ENCODE measurements at places on chromosomes 1 and 21. TPM values are rescaled to one million over a fixed set of nuclear protein-coding genes. Genes with fewer than 3 reads are reported as not detected.

NEK7 gene
- polyA plus RNA-seq = 49.7 TPM

ZNF683 gene
- not detected for polyA plus RNA-seq

SEMA6C gene
- polyA plus RNA-seq = 29.8 TPM

RNU1-4 gene
- polyA plus RNA-seq = 1.9 TPM

PTCH2 gene
- polyA plus RNA-seq = 5.4 TPM

ADORA1 gene
- 4.6 TPM for polyA plus RNA-seq

C1orf94 gene
- polyA plus RNA-seq = not detected

HCRTR1 gene
- polyA plus RNA-seq = 0.13 TPM

PLEKHA6 gene
- 46.1 TPM for polyA plus RNA-seq

GRCh38 chr1:83627045-83627444 lies 371.9 kb downstream of the TTLL7 start:
- no peak for DNase-seq

- no peak for DNase-seq
These were observed 26.1 kb downstream of the SPAG17 start for GRCh38 chr1:118158924-118159323.

DNA sequence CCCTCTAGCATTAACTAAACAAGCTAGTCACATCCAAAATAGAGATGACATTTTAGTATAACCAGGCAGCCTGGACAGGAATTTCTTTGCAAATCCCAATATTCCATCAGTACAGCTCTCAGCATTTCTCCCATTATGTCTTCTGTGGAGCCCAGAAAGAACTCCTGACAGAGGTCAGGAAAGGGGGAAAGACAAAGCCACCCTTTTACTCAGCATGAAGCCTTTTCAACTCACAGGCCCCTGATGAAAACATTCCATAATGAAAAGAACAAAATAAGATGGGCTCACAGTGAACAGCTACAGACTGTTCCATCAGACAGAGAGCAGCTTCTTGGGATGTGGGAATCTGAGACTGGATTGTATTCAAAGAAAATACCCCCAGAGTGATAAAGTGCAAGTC lies 80.6 kb downstream of the TEX35 start:
- no peak for DNase-seq

DNA sequence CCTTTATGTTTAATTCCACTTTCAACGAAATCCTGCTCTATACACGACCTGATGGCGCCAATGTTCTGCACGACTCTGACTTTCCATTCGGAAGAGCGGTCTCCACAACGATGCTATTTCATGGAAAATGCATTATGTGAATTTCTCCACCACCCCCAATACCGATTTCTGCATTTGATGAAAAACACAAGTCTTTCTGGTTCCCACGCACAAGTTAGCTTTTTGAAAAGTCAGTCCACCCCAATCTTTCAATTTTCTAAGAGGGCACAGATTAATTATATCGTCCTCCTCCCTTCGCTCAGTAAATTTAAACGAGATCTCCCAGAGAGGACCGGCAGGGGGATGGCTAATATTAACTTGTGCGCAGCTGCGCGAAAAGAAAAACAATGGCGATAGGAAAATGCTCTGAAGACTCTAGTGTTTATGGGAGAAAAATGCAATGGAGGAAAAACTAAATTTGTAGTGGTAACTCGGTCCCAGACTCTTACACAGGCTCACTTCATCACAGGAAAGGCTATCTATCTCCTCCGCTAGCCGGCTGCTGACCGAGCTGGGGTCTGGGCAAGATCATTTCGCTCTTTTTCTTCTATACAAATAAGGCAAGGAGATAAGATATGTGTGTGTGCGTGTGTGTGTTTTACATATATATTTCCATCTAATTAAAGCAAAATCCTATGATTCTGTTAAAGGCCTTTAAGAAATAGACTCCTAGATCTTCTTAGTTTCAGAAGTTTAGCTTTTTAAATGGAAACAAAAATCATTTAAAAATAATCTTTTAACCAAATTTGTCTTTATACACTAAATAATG lies 1.2 kb upstream of the LHX8 start:
- DNase-seq = no peak

GRCh38 chr1:200958597-200958996 lies 63.9 kb downstream of the INAVA start:
- no peak for DNase-seq

DNA sequence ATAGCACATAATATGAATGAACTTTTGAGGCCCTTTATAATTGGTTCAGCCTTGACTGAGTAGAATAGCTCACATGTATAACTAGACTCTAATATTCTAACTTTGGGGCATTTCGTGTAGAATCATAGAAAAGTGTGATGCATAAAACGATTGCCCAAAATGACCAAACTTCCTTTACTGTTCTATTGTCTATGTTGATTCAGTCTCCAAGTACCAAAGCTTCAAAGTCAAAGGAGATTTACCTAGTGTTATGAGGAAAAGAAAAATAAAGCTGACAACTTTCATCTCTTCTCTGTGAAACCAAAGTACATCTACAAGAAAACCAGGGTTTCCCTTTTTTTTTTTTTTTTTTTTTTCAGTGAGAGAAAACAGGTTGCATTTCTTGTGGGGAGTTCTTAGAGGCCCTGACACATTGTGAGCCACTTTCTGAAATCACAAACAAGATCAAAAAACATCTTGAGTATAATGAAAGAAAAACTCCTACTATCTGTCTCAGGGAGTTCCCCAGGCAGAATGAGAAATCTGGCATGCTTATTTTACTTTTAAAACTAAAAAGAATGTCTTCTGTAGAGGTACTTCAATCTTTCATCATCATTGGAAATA lies 183.4 kb downstream of the TNFSF18 start:
- no peak for DNase-seq

DNA sequence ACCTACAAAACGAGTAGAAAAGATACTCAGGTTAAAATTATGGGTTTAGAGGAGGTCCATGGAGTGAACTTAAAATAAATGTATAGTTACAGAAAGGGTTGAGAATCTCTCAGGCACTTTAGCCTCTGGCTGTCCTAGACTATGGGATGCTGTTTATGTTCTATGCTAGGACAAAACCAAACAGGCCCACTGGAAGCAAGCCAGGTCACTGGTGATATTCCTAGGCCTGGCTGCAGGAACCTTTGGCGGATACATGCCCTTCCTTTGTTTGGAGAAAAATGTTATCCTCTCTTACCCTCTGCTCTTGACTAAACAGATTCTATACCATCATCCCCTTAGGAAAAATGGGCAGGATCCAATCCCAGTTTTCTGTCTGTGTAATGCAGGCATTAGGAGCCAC lies 90.7 kb upstream of the DUSP10 start:
- DNase-seq = peak; percentile 7

GRCh38 chr1:29356663-29357062 lies 120.3 kb downstream of the PTPRU start:
- DNase-seq = no peak

- DNase-seq = no peak
These were observed 3.7 kb downstream of the LEFTY2 start for GRCh38 chr1:225937048-225937968.

- no peak for DNase-seq
These were observed 218.7 kb upstream of the FGGY start for GRCh38 chr1:59078070-59078800.

- DNase-seq = no peak
These were observed 98.3 kb downstream of the LYPLAL1 start for GRCh38 chr1:219271818-219272535.

DNA sequence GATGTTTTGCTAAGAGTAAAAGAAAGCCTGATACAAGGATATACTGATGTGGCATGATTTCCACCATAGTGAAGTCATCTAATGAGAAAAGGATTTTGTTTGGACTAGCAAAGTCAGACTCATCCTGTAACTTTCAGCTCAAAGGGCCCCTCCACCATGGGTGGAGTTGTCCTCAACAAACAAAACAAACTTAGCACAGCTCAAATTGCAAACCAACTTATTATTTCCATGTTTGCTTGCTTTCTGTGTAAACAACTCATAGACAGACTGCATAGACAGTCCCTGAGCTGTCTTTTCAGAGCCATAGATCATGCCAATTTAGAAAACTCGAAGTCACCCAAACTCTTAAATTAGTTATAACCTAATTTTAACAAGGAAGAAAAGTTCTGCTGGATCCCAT lies 69.4 kb upstream of the VAV3 start:
- no peak for DNase-seq

DNA sequence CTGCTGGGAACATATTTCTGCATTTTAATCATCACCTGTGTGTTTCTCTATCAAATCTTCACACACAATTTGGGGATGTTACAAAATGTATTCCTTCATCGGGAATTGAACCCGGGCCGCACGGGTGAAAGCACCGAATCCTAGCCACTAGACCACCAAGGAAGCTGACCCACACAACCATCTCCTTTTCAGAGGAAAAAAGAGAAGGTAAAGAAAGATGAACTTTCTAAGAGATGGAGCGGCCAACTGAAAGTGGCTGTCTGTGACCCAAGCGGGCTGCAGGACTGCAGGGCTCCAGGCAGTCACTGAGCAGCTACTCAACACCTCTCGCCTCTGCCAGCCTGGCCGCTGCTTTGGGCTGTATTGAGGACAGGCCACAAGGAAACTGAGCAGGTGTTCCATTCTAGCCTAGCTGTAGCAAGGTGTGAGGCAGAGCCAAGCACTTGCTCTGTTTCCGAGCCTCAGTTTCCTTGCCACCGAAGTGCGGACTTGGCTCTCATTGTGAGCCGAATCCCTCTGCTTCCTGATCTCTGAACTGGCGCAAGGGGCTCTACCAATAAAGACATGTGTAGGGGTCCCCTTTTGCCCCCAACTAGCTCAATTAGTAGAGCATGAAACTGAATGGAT lies 156.9 kb upstream of the NBPF11 start:
- DNase-seq = no peak

DNA sequence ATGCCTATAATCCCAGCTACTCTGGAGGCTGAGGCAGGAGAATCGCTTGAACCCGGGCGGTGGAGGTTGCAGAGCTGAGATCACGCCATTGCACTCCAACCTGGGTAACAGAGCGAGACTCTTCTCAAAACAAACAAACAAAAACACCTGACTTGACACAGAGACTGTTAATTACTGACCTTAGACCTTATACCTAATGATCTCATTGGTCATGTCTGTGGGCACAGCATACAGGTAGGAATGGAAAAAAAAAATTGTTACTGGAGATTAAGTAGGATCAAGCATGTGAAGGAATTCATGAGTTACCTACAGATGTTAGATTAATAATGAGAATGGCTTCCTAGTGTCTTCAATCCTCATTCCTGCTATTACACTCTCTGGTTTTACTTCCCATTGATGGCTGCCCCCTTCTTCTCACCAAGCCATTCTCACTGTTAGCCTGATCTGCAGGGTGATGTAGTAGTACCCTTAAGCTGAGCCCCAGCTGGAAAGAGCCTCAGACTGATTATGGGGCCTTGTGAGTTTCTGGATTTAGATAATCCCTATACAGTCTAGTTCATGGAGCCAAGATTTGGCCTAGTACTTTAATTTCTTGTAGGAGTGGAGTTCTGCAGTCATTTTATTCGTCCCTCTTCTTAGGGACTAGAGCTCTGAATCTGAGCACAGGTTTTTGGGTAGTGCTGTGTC lies 8.8 kb downstream of the TBCE start:
- no peak for DNase-seq

DNA sequence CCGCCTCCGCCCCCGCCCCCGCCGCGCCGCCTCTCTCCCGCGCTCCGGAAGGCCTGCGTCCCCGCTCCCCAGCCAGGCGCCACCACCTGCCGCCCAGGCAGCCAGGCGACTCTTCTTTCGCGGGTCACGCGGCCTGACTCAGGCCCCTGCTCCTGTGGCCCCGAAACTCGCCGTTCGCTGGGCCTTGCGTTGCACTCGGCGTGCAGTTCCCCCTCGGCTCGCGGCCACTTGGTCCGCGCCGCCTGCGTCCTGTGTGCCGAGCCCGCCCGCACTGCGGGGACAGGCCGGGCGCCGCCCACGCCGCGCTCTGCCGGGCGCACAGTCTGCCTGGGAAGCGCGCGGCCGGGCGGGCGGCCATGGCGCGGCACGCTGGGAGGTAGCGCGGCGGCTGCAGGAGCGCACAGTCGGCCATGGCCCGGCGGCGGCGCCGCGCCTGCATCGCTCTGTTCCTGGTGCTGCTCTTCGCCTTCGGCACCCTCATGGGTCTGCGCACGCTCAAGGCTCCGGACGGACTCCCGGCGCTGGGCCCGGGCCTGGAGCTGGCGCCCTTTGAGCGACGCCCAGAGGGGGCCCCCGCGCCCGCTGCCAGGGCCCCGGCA lies at the start of gene MANEAL:
TSS of gene MANEAL (plus strand) at position 75 of the 599 bp plus-strand sequence. CDS start at position 411, 336 bp downstream.
- no peak for DNase-seq

Measured in left kidney (tissue), 8 donors.